Left renal cortex interstitium (tissue), 4 donors: ENCODE measurements at places on chromosomes 4 and X.

DNA sequence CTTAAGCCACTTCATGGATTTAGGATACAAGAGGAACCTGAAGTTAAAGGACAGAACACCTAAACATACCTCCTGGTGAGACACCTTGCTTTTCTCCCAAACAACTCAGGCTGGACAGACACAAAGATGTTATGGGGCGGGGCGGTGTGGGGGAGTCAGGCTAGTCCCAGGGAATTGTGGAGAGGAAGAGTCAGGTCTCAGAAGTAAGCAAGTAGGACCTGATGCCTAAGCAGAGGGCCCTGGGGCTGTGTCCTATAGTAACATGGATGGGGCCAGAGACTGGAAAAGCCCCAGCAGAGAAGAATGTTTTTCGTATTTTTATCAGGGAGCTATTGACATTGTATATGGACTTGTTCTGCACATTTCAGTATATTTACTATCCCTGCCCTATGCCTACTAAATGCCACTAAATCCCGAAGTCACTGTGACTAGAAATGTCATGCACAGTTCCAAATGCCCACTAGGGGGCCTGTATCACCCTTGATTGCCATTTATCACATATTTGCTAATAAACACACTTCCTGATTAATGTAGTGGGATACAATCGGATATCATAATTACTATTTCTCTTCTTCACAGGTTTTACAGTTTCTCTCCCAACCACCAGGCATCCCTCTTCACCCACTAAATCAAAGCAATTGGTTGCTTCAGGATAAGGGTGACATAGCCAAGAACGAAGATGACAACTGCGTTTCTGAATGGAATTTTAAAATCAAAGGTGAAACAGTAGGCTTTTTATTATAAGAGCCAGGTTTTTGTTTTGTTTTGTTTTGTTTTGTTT lies 23.8 kb upstream of the ARHGAP10 start:
- no peak for DNase-seq

- no peak for DNase-seq
These were observed 163.1 kb downstream of the EVC2 start for GRCh38 chr4:5545271-5545670.

- DNase-seq = no peak
These were observed 344.6 kb upstream of the CTSO start for GRCh38 chr4:156298230-156298629.

- no peak for DNase-seq
These were observed 9.5 kb upstream of the GRPEL1 start for GRCh38 chr4:7077371-7077770.

GRCh38 chr4:132297346-132297745 lies 851.7 kb upstream of the PCDH10 start:
- DNase-seq = no peak

DNA sequence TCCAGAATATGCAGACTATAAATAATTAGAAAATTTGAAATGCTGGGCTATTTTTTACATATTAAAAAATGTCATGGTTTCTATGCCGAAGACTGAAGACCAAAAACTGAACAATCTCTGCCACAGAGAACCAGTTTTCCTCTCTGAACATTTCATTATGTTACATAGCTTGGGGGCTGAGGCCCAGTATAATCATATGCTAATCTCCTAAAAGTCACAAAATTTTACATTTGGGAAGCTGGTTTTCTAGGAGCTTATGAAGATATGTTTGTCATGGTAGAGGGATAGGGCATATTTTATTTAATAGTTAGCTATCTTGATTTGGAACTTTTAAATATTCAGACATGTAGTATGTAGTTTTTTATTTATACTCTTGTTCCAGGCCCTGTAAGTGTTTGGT lies 167.8 kb downstream of the GPAT3 start:
- no peak for DNase-seq

- no peak for DNase-seq
These were observed 3.0 kb downstream of the ZIC3 start for GRCh38 chrX:137568741-137569469.

- no peak for DNase-seq
These were observed 128.9 kb upstream of the TRPC5 start for GRCh38 chrX:112211459-112211858.
